ENCODE measurements at places on chromosomes 7 and 10.
A peak's percentile ranks its signal among the peaks of the same experiment; 100 is the strongest.

GRCh38 chr7:115292381-115292780 lies 370.5 kb downstream of the MDFIC start:
- no peak for DNase-seq

GRCh38 chr10:89644691-89644966 lies 413 bp downstream of the PANK1 start:
- DNase-seq = no peak

- no peak for DNase-seq
These were observed 10.6 kb upstream of the ARID5B start for GRCh38 chr10:61890881-61891409.

DNA sequence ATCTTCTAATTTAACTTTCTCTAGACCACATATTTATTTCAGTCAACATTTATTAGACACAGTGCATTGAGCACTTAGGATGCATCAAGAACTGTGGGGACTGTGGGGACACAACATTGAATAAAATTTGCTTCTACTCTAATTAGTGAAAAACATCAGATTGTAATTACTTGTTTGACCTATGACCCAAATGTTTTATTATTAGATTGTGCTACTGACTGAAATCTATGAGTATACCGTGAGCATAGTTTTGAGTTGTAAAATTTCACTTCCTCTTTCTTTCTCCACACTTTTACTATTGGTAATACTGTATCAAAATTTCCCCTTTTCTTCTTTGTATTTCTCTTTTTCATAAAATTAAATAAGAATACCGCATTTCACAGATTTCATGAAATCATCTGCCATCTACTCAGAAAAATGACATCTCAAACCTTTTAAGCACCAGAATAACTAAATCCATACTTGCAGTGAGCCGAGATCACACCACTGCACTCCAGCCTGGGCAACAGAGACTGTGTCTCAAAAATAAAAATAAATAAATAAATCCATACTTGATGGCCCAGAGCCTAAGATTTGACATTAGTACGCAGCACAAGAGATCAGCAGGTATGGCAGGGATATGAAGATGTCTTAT lies 25.4 kb upstream of the INPP5F start:
- DNase-seq = no peak

GRCh38 chr7:159145490-159145855 lies 806 bp upstream of the VIPR2 start:
- no peak for DNase-seq

- DNase-seq = no peak
These were observed 320.3 kb downstream of the CCDC3 start for GRCh38 chr10:12681252-12681651.

- peak; percentile 84 for DNase-seq
These were observed 5.4 kb upstream of the SPACDR start for GRCh38 chr7:100469227-100470044.

GRCh38 chr7:46633630-46634240 lies 712.7 kb upstream of the IGFBP3 start:
- no peak for DNase-seq

GRCh38 chr7:1231214-1232102 lies 1.2 kb upstream of the UNCX start:
- DNase-seq = no peak

- DNase-seq = no peak
These were observed 197.5 kb upstream of the KMT2E start for GRCh38 chr7:104816537-104816936.

- no peak for DNase-seq
These were observed 9.3 kb downstream of the KNDC1 start for GRCh38 chr10:133169173-133169947.

- DNase-seq = no peak
These were observed 111.3 kb downstream of the FRMD4A start for GRCh38 chr10:14219411-14219810.

- DNase-seq = no peak
These were observed 135.0 kb upstream of the PALS2 start for GRCh38 chr7:24438232-24438631.
